IMR-90 (cell line): ENCODE measurements at places on chromosomes 4 and X. TPM values are rescaled to one million over a fixed set of nuclear protein-coding genes. Genes with fewer than 3 reads are reported as not detected.
A peak's percentile ranks its signal among the peaks of the same experiment; 100 is the strongest.

DNA sequence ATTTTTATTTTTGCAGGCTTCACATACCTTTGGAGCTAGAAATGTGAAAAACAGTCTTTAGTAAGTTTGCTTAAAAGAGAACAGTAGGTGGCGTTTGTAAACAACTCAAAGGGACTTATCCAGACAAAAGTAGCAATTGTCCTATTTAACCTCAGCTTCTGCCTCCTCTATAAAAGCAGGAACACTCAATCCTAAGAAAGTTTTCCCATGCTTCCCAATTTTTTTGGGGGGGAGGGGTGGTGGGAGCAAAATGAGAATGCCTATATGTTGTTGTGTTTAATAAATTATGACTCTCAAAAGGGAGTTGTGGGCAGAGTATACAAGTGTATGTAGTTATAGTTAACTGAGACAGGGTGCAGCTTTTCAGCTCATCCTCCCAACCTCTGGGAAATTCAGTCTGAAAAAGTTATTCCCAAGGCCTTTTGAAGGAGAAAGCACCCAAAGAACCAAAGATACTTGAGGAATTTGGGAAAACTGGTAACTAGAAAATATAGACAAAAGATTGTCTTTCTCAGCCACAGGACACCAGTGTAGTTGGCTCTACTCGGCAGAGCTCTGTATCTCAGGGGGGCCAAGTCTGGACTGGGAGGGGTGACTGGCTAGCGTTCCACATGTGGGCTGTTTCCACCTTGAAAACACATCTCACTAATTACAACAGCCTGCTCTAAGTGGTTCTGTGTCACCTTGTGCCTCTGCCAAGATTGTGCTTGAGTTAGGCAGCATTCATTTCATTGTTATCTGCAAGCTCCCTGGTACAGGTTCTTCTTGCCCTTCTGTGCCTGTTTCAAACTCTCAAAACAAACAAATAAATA is 2.8 kb downstream of the SFRP2 start:
- DNase-seq, result peak; percentile 14

GRCh38 chr4:15451181-15451865 is 18.4 kb upstream of the CC2D2A start:
- peak; percentile 51 for DNase-seq

DNA sequence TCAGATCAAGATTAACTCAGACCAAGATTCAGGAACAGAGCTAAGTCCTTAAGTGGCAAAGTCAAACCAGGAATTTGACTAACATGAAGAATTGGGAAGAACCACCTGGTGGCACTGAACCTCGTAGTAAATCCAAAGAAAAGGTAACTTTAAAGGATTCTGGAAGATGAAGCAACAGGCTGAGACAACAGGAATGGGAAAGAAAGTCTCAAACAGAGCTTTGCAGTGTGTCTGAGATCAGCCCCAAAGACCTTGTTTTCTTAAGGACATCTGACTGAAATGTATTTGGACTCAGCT is 126.1 kb downstream of the ASB9 start:
- DNase-seq, result no peak

DNA sequence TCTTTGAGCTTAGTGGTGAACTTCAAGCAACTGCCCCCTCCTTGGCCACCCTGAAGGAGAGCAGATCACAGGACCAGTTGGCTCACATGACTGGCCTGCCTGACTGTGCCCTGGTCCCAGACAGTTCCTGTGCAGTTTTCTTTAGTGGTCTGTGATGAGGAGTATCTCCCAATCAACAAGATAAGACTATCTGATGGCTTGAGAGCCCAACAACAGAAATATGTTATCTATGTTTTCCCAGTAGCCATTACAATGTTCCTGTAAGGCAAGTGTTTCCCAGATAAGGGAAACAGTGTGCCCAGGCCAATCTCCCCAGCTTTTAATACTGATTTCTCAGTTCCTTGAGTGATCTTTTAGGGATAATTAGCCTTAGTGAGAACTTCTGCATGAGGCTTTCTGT is 14.2 kb upstream of the TIMM8A start:
- no peak for DNase-seq

GRCh38 chr4:137274404-137274803 is 257.9 kb downstream of the PCDH18 start:
- peak; percentile 38 for DNase-seq

DNA sequence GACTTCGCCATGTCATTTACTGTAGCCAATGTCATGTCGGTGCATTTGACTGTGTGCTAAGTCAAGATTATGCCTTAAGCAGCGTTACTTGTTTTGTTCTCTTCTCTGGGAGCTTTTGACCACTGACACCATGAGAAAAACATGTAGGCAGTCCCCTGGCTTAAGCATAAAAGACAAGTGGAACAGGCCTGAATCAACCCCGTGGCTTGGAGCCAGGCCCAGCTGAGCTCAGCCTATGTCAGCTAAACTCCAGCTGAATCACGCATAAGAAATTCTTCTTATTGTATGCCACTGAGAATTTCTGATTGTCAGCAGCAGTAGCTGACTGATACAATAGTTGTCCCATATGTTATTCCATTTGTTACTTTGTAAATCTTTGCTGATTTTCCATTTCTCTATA is 261.9 kb downstream of the CBLL2 start:
- peak; percentile 85 for DNase-seq

The TXK gene
- total RNA-seq, result not detected in 2 replicates

DNA sequence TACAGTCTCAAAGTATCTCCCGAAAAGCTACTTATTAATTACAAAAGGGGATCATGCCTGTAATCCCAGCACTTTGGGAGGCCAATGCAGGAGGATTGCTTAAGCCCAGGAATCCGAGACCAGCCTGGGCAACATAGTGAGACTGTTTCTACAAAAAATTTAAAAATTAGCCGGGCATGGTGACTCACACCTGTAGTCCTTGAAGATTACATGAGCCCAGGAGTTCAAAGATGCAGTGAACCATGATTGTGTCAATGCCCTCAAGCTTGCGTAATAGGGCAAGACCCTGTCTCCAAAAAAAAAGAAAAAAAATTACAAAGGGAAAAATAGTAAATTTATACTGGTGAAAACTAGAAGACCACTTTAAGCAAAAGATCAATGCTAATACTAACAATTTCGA is 3.3 kb upstream of the PORCN start:
- DNase-seq, result no peak

- peak; percentile 67 for DNase-seq
Observed at GRCh38 chr4:173273941-173274340, 60.2 kb downstream of the HMGB2 start.

The ARAF gene
- 9.1 and 10.8 TPM in 2 replicates for total RNA-seq

DNA sequence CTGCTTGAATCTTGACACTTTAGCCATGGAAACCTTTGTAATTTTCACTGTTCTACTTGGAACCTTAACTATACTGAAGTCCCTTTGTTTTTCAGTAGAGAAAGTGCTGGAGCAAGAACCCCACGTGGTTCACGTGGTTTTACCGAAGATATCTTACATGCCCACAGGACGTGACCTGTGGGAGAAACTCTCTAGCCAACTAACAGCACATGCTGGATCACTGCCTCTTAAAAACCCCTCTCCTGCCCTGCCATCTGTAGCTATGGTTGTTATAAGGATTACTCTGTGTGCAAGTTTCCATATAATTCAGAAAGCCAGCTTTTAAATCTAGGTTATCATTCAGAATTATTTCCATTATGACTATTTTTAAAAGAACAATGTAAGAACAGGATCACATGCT is 30.2 kb downstream of the SPANXD start:
- no peak for DNase-seq
